ENCODE measurements at places on chromosomes 4 and X. TPM values are rescaled to one million over a fixed set of nuclear protein-coding genes. Genes with fewer than 3 reads are reported as not detected.

The TCEANC gene
- 6.4 TPM for total RNA-seq

The SNCA gene
- 3.7 TPM for total RNA-seq

The TCP11X2 gene
- not detected for total RNA-seq

The CCDC158 gene
- total RNA-seq: 0.16 TPM

The WDR17 gene
- total RNA-seq: 0.43 TPM

The POU3F4 gene
- total RNA-seq: not detected

The MYOZ2 gene
- 748 TPM for total RNA-seq

The CXorf65 gene
- total RNA-seq: not detected

The ETDB gene
- not detected for total RNA-seq

The KDM6A gene
- 13.5 TPM for total RNA-seq

The AMTN gene
- total RNA-seq: not detected

The S100P gene
- not detected for total RNA-seq

The FAM199X gene
- 10.7 TPM for total RNA-seq

The SLC4A4 gene
- total RNA-seq: 20.3 TPM

The RENBP gene
- 8.8 TPM for total RNA-seq

The HPGD gene
- 1.1 TPM for total RNA-seq

The MUC7 gene
- not detected for total RNA-seq

The TADA2B gene
- total RNA-seq: 33.3 TPM

The IRAK1 gene
- total RNA-seq: 38.6 TPM

The GABRG1 gene
- not detected for total RNA-seq

The MAP7D2 gene
- total RNA-seq: 0.78 TPM

The SSX7 gene
- total RNA-seq: not detected

All from Right ventricle myocardium inferior (tissue), 1 donor.